ENCODE measurements at places on chromosomes 5 and 9.

DNA sequence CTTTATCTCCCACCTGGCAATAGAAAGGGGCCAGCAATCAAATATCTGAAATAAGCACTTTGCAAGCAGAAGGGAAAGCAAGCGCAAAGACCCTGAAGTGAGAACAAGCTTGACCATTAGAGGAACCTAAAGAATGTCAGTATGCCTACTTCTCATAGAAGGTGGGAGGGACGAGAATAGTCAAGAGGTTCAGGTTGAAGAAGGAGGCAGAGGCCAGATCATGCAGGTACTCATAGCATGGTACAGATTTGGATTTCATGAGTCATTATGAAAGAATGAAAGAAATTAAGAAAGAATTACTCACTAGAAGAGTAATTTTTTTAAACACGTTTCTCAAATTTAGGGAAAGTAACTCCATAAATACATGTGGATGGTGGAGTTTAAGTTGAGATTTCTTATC, 33.7 kb downstream of the MCTP1 start:
- no peak for DNase-seq

DNA sequence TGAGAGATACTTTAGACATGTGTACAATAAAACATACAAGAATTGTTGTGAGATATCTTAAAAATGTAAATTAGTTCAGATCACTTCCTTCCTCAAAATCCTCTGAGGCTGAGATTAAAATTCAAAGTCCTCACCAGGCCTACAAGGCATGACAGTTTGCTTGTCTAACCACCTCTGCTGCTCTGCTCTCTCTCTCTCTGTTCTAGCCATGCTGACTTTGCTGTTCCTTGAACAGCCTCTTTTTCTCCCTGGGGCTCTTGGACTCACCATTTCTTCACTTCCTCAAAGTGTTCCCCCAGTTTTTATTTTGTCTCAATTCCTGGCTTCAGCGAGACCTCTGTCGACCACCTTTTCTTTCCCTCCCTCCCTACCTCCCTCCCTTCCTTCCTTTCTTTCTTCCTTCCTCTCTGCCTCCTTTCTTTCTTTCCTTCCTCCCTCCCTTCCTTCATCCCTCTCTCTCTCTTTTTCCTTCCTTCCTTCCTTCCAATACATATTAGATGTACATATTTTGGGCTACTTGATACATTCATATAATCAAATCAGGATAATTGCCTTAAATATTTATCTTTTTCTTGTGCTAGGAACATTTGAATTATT, 27.0 kb downstream of the CATSPER3 start:
- DNase-seq, result no peak

- no peak for DNase-seq
Measured at GRCh38 chr5:13328316-13328715, 616.2 kb downstream of the DNAH5 start.

GRCh38 chr5:72812488-72812887, 4.0 kb upstream of the TNPO1 start:
- DNase-seq, result no peak

DNA sequence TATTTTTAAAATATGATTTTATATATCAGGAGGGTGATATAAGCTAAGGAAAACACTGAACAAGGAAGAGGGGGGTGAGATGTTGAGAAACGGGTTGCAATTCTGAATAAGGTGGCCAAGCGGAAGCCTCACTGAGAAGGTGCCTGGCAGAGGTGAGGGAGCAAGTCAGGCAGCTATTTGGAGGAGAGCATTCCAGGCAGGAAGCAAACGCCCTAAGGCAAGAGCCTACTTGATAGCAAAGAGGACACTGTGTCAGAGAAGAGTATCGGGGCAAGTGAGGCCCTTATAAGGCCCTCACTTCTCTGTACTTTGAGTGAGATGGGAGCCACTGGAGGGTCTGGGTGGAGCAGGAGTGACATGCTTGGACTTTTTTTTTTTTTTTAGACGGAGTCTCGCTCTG, 8.0 kb upstream of the CTNNA1 start:
- no peak for DNase-seq

- DNase-seq, result no peak
Measured at GRCh38 chr9:97924386-97924785, 2.1 kb upstream of the TRMO start.

DNA sequence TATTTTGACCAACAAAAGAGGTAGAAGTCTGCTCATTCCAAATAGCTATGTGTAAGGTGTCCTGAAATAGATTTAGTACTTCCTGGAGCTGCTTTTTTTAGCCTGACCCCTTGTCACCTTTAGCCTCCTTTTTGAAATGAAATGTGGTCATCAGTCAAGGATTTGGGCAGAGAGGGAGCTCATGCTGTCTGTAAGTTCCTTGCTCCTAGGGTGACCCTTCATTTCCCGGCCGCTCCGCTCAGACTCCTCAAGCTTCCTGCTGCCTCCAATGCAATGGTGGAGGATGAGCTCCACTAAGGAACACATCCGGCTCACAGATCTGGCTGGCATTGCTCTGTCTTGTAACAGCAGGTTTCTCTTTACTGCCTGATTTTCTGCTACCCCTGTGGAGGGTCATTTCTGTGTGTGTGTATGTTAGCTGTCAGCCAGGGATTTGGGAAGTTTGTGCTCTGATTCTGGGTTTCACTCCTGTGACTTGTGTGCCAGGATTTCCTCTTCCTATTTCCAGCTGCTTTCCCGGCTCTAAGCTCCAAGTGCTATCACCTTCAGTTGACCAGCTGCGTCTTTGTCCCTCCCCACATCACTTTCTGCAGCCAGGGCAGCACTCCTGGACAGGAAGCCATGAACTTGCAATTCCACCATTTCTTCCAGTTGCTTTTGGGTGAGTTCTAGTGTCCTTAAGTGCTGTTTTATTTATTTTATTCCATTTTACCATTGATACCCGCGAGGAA, 265.9 kb downstream of the ICE1 start:
- peak; percentile 51 for DNase-seq

DNA sequence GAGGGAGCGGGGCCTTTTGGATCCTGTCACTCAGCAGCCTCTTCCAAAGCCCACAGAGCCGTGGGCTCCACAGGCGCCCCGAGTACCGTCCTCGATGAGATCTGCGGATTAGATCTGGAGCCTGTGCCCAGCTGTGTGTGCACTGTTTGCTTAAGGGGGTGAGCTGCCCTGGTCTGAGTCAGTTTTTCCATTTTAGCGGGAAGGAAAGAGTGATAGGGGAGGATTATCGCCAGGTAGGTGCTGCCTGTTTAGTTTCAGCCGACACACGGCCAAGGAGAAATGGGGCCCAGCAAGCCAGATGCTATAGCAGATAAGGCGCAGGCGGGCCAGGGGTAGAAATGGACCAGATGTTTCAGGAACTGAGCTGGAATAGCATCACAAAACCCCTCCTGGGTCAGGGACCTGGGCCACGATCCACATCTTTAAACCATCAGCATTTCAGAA, 18.1 kb downstream of the COL5A1 start:
- no peak for DNase-seq

DNA sequence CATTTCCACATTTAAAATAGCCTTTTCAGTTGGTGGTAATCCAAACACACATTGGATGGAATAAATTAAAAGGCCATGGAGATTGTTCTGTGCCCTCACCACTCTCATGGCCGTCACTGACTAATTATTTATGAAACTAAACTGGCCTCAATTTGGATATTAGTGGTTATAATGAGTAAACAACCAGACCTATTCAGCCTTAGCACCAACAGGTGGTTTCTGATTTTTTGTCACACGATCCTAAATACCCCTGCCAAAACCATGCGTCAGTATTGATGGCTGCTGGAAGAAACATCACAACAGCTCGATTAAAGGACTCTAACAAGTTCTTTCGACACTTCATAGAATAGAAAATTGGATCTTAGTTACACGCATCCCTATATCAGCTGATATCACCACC, 276.0 kb upstream of the DAP start:
- no peak for DNase-seq

DNA sequence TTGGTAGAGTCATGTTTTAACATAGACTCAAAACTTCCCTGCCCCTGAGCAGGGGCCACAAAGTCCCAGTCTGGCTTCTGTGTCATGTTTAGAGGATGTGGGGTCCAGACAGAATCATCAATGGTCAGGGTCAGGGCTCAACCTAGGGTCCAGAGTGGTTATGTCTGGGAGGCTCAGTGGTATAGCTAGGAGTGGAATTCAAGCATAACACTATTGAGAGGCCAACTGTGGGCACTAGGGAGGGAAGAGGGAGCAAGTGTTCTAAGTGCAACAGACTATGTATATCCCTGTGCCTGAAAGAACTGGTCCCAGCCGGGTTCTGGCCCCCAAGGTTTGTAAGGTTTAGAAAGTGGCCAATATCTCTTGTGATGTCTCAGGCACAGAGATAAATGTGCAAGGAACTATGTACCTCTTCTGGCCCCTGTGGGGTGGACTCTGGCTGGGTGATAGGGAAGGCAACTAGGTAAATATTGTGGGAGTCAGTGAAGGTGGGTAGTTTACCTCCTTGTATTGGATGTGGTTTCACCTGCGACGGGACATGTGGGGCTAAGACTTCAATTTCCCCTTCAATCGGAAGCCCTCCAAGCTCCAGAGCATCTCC, 14.0 kb downstream of the MYORG start:
- no peak for DNase-seq

- DNase-seq, result no peak
Measured at GRCh38 chr5:76861612-76862011, 11.8 kb downstream of the S100Z start.

DNA sequence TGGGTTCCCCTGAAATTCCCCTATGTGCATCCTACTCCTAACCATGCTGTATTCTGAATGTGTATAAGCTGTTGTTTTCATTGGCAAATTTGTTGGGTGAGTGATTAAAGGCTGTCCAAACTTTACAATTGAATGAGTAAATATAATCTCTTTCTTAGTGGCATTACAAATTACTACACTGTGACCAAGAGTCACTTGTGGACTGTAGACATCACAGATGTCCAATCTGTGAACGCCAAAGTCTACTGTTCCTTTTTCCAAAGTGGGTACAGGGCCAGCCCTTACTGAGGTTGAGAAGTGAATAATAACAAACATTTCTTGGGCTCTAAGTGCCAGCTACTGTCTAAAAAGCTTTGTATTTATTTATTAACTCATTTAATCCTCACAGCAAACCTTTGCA, 29.7 kb downstream of the MTMR12 start:
- DNase-seq, result no peak

- DNase-seq, result no peak
Measured at GRCh38 chr9:127033789-127034188, 88.6 kb downstream of the ANGPTL2 start.

- no peak for DNase-seq
Measured at GRCh38 chr9:130036099-130036498, 6.9 kb downstream of the FNBP1 start.

DNA sequence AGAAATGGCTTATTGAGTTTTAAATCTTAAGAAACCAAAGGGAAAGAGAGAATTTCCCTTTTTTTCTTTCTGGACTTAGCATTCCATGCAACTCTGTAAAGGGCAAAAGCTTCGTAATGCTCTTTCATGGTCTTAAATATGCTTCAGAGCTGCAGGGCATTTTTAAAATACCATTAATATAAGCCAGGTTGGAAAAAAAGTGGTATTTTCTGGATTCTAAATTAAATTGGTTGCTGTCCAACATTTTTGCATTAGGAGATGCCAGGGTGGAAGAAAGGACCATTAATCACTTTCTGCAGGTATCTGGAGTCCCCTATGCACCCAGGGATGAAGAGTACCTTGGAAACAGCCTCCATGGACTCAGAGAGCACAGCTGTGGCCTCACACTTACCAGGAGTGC, 215.1 kb upstream of the DAPK1 start:
- no peak for DNase-seq

DNA sequence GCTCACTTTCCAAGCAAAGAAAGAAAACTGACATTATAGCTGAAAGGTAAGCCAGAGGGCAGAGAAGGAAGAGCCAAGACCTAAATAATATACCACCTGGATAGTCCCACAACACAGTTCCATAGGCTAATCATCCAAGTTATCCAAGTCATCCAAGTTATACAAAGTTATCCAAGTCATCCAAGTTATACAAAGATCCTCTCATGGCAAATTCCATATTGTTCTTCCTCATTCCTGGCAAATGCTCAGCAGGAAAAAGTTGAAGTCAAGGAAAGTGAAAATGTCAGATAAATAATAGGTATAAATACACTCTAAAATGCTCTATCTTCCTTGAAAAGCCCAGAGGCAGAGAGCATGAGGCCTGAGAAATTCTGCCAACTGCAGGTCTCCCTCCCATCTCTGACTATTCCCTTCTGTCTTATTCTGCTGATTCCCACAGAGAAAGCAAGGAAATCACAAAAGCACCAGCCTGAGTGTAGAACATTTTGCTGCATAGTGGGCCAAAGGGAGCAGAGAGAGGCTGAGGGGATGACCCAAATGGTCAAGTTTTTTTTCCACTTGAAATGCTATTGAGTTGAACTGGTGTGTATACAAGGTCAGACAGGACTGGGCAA, 12.5 kb downstream of the MCTP1 start:
- no peak for DNase-seq
